ENCODE measurements at places on chromosomes 16 and 17.
A peak's percentile ranks its signal among the peaks of the same experiment; 100 is the strongest.

- DNase-seq, result no peak
Observed at GRCh38 chr17:71699907-71700306, 420.9 kb upstream of the SOX9 start.

DNA sequence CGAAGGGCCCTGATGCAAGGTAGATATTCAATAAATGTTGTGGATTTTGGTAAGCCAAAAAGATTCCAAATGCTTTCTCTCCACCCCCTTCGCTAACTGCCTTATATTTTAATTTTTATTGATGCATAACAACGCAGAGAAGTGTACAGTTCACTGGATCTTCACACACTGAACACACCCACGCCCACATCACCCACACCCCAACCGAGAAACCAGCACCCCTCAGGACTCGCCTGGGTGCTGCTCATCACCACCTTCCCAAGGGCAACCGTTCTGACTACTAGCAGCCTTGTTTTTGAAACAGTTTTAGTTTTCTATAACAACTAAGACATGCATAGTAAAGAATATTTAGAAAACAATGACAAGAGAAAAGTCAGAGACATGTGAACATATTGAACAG, 9.1 kb upstream of the PLCG2 start:
- DNase-seq, result no peak

DNA sequence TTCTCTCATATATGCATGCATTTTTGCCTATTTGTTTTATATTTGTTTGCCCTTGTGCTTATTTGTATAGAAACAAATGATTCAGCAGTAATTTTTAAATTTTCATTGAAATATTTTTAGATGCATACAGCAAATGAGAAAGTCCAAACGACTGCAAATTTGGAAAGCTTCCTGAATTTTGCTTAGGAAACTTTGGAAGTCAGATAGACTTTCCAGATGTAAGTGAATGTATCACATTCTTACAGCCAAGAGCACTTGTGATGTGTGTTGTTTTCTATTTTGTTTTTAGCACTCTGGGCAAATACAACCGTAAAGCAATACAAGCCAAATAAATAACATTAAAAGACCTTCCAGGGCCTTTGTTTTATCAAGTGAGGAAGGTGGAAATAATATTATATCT, 680.8 kb upstream of the CDH8 start:
- DNase-seq, result no peak

GRCh38 chr17:8799570-8800212, 526 bp upstream of the MFSD6L start:
- DNase-seq, result no peak

- peak; percentile 75 for DNase-seq
Observed at GRCh38 chr17:50375858-50376538, 3.0 kb downstream of the EME1 start.

DNA sequence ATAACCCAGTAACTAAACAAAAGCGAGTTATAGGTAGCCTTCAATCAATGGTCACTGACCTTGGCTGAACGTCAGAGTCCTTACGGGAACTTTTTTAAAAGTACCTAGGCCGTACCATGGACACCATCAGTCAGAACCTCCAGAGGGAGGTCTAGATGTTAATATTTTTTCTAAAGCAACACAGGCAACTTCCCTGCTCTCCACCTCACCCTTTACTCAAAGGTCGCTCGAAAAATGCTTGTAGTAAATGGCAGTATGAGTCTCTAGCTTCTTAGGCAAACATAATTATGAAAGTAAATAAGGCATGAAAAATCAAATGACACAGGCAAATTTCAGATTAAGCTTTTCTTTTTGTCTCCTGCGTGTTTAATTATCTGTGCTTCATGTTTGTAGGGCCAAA, 82.1 kb downstream of the SLC39A11 start:
- peak; percentile 21 for DNase-seq

GRCh38 chr16:69393898-69394849, 8.4 kb upstream of the TERF2 start:
- no peak for DNase-seq

GRCh38 chr17:29063992-29064391, 21.1 kb downstream of the PIPOX start:
- DNase-seq, result no peak

- DNase-seq, result no peak
Observed at GRCh38 chr16:27483088-27483437, 66.7 kb downstream of the GTF3C1 start.

DNA sequence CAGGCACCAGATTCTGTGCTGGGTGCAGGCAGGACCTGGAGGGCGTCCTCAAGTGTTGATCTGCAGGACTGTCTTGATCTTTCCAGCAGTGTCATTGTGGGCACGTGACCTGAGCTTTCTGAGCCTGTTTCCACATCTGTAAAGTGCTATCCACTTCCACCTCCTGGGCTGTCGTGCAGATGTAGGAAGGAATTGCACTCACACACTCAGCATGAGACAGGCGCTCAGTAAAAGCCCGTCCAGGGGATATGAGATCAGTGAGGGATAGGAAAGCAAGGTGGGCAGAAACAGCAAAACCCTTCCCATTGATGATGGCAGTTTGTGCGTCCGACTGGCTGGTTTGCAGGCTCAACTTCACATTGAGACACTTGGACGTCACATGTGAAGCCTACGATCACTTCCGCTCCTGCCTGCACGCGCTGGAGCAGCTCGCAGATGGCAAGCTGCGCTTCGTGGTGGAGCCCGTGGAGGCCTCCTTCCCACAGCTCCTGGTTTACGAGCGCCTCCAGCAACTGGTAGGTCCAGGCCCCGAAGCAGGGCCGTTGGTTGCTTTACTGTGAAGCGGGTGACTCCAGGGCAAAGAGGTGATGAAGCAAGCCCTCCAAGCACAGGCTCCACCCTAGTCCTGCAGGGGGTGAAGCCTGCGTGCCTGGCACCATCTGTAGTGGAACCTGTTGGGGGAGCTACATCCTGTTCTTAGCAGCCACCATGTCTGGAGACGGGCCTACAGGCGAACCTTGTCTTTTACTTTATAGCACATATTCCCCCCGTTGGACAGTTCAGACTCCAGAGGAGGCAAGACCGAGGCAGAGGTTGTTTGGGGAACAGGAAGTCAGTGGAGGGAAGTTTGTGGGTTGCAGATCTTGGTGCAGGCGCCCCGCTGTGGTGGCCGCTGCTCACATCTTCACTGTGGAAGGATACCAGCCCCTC, 23.0 kb downstream of the METTL22 start:
- DNase-seq, result no peak

DNA sequence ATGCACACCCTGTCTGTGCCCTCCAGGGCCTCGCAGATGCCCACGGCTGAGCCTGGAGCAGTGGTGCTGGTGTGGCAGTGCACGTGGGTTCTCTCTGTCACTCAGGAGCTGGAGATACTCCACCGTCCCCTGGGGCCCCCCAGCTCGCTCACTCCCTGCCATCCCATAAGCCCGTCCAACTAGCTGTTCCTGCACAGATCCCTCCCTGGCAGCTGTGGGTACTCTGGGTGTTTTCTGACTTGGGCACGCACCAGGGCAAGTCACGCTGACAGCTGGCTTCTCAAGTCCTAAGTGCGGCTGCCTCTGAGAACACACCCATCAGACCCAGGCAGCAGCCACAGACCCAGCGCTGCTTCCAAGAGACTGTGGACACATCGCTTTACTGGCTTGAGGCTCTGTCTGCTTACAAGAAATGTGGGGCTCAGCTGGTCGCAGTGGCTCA, 25.4 kb upstream of the ITGB4 start:
- DNase-seq, result no peak

- DNase-seq, result no peak
Observed at GRCh38 chr16:86545954-86546637, 8.9 kb downstream of the MTHFSD start.

GRCh38 chr17:62807812-62808575, at the start of gene MARCHF10:
MARCHF10 (minus strand) TSS chr17:62808314; CDS start chr17:62801735, 6,579 bp downstream.
- DNase-seq, result peak; percentile 87

DNA sequence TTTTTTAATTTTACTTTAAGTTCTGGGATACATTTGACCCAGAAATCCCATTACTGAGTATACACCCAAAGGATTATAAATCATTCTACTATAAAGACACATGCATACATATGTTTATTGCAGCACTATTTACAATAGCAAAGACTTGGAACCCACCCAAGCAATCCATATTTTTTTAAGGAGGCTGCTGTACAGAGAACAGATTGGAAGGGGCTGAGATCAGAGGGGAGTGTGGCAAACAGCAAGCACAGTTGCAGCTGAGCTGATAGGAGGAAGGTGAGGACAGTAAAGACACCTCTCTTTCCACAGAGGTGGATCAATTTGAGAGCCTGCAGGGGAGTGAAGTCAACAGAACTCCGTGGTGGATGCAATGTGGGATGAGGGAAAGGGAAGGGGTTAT, 10.2 kb upstream of the TMEM238L start:
- DNase-seq, result no peak

GRCh38 chr17:47808036-47808829, 13.4 kb downstream of the OSBPL7 start:
- DNase-seq, result no peak

DNA sequence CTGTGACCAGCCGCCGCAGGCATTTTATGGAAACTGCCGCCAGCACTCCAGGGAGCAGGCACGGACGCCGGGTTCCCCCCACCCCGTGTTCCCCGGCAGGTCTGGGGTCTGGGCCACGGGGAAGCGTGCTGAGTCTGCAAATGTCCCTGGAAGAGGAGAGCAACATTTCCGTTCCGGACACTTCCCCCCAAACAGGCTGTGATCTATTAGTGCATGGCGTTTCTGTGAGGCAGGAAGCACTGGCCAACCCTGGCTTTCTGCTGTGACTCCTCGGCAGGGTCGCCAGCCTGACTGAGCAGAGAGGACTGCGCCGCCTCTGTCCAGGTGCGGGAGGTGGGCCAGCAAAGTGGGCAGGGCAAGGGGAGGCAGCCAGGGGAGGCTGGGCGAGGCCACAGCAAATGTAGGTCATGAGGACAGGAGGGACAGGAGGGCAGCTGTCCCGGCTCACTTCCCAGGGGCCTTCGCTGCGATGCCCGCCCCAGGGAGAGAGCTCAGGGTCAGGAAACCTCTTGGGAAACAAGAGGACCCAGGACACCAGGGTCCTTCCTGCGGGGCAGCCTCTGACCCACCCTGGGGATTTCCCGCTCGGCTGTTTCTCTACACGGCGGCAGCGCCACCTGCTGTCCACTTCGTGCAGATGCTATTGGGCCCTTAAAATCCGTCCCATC, 9.5 kb downstream of the FOXF1 start:
- DNase-seq, result peak; percentile 29

GRCh38 chr17:38354466-38354865, 2.8 kb downstream of the SOCS7 start:
- DNase-seq, result no peak

DNA sequence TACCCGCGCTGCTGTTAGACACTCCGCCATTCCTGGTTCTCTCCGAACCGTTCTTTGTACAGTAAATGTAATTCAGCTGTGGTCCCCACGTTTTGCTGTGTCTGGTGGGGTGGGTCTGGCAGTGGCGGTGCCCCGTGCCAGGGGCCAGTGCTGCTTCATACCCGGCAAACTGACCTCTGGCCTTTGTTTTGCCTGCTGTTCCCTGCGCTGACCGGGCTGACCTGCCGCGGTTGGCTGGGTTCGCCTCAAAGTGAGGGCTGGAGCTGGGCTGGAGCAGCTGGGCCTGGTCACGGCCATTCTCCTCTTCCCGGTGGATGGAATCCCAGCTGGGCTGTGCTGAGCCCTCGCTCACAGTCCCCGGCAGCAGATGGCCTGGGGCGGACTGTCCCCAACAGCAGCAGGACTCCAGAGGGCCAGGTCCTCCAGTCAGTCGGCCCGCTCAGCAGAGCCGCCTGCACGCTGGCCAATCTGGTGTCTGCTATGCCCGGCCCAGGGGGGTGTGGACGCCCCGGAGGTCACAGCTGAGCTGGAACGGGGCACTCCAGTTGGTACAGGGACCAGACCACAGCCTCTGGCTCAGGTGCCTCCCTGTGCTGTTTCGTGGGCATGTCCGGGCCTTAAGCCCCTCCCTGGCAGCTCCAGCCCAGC, 1.5 kb upstream of the WFIKKN1 start:
- no peak for DNase-seq

DNA sequence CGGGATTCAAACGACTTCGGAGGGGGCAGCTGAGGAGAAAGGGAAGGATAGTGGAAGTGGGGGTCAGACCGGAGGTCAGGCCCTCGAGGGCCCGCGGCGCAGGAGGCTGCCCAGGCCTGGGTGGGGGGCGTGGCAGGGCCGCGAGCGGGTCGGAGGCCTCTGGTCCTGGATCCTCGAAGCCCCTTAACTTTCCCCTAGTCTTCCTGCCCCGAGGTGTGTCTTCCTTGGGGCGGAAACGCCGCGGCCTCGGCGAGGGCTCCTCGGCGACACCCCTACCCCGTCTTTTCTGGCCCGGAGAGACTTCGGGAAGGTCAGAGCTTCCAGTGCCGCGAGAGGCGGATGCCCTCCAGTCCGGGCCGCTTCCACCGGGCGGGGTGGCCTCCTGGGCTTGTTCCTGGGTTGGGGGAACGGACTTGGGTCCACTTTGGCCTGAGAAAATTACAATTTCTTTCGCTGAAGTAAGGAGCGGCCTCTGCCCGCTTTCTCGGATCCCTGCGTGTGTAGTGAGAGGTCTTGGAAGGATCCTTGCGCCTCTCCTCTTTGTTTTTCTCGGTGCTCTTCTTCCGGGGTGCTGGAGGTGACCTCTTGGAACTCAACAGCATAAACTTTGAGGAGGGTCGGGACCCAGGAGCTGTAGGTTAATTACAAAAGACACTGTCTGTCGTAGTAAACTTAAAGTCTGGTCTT, 491 bp downstream of the IST1 start:
- no peak for DNase-seq

GRCh38 chr16:13545271-13545670, 374.7 kb upstream of the ERCC4 start:
- no peak for DNase-seq

DNA sequence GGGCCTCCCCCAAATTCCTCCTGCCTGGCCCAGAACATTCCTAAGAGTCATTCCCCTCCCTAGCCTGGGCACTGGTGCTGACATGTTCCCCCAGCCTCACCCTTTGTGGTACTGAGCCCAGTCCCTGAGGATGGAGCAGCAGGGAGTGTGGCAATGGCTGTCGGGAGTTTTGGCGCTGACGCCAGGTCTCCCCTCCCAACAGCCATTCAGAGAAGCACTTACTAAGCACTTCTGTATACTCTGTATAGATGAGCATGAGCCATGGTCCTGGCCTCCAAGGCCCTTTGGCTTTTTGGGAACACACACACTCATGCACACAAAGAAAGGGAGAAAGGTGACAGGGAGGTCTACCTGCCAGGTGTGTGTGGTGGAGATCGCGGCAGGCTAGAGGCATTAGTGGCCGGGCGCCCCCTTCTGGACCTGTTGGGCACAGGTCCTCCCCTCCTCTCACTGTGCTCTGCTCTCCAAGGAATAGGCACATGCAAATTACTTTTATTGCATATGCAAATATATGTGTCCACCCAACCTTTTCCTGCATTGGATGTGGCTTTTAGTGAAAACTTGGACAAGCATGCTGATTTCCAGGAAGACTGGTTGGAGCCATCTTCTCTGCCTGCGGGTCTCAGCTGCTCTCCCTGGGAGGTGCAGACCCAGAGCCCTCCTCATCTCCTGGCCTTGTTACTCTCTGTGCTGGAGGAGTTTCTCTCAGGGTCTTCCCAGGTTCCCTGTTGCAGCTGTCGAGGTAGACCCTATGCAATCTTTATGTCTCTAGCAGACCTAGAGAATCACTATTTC, 17.4 kb upstream of the C17orf107 start:
- peak; percentile 15 for DNase-seq

- DNase-seq, result no peak
Observed at GRCh38 chr17:70857351-70857750, 688.0 kb downstream of the KCNJ2 start.

GRCh38 chr17:47895347-47895855, 635 bp upstream of the SP2 start:
- no peak for DNase-seq

GRCh38 chr17:69900829-69901228, 174.2 kb upstream of the KCNJ16 start:
- DNase-seq, result no peak

GRCh38 chr16:79510879-79511278, 89.7 kb downstream of the MAF start:
- DNase-seq, result no peak
